HT1080 (cell line): ENCODE measurements at places on chromosomes 6 and 20. TPM values are rescaled to one million over a fixed set of nuclear protein-coding genes. Genes with fewer than 3 reads are reported as not detected.
A peak's percentile ranks its signal among the peaks of the same experiment; 100 is the strongest.

DNA sequence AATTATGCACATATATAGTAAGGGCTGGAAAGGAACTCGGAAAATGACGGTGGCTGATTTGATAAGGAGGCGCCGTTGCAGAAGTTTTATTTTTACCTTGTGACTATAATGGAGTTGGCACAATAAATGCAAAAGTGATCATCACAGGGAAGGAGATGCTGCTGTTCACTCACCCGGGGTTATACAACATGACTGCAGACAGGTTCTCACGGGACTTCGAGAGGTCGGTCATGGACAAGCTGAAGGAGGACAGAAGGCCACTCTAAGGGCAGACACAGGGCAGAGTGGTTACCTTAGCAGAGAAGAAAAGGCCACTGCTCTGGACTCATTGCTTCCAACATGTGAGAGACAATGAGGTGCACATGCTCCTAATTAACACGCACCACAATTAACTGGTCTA lies 168.6 kb downstream of the KIF16B start:
- DNase-seq: no peak

- DNase-seq: no peak
Measured at GRCh38 chr6:56827908-56828649, 126.8 kb upstream of the BEND6 start.

- DNase-seq: peak; percentile 8
Measured at GRCh38 chr20:60718743-60719480, 533.1 kb upstream of the CDH4 start.

DNA sequence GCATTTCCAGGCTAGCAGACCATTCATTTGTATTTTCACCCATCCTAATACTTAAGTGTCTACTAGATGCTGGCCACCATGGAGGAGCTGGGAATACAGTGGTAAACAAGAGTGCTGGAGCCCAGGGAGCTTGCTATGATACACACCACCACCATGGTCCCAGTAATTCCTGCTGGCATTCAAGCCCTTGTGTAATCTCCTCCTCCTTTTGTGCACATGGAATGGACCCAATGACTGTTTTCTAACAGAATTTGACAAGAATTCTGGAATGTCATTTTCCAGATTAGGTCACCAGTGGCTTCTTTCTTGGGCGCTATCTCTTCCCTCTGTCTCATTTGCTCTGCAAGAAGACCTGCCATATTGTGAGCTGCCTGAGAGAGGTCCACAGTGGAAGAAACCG lies 552.0 kb downstream of the C6orf118 start:
- no peak for DNase-seq

- DNase-seq: no peak
Measured at GRCh38 chr6:80728101-80728750, 621.8 kb downstream of the BCKDHB start.

DNA sequence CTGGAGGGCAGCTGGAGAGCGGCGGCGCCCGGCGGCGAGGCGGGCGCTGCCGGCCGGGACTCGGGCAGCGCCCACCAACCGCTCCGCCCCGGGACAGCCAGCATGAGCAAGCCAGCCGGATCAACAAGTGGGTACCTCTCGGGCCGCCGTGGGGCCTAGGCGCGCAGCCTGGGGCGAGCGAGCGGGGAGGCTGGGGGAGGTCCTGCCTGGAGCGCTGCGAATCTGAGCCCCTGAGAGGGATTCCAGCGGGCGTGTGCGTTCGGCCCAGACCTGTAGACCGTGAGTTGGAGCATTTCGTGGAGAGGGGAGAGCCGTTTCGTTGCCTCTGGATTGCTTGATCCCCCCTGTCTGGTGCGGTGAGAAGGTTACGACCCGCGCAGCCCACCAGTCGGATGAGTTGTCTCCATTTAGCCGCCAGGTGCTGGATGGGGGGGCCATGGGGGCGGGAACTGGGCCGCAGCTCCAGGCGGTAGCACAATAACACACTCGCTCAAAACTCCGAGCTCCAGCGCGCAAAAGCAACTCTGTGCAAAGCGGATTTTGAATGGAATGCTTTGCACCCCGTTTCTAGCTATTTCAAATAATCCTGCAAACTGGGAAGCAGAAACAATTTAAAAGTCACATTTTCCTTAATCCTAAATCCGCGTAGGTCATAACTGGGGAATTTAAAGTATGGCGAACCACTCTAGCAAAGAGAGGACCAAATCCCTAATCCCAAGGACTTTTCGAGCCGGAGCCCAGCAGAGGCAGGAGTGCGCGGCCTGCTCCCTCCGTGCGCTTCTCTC lies 1.0 kb downstream of the NR2E1 start:
- no peak for DNase-seq

GRCh38 chr6:44935693-44936300 lies 392.3 kb upstream of the RUNX2 start:
- DNase-seq: no peak

- DNase-seq: no peak
Measured at GRCh38 chr20:9375221-9375681, 139.1 kb upstream of the LAMP5 start.

DNA sequence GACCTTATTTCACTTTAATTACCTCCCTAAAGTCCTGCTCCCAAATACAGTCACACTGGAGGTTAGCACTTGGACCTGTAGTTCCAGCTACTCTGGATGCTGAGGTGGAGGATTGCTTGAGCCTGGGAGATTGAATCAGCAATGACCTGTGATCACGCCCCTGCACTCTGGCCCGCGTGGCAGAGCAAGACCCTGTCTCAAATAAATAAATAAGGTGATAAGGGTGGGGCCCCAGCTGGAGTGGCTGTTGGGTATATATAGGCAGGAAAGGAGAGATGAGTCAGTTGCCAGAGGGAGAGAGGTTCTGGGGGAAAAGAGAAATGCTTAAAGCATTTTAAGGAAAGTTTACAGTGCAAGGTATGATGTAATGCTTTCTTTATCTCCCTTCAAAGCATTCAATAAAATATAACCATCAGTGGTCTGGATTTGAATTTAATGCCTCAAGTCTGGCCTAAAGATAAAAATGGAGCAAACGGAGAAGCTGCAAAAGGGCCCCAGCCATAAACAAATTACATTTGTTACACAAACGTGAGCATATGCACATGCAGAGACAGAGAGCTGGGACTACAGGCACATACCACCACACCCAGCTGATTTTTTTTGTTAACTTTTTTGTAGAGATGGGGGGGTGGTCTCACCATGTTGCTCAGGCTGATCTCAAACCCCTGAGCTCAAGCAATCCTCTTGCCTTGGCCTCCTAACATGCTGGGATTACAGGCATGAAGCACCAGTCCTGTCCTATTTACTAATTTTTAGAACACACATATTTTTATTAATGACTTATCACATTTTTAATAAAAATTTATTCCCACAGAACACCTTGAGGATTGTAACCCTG lies 6.1 kb upstream of the PM20D2 start:
- peak; percentile 46 for DNase-seq

DNA sequence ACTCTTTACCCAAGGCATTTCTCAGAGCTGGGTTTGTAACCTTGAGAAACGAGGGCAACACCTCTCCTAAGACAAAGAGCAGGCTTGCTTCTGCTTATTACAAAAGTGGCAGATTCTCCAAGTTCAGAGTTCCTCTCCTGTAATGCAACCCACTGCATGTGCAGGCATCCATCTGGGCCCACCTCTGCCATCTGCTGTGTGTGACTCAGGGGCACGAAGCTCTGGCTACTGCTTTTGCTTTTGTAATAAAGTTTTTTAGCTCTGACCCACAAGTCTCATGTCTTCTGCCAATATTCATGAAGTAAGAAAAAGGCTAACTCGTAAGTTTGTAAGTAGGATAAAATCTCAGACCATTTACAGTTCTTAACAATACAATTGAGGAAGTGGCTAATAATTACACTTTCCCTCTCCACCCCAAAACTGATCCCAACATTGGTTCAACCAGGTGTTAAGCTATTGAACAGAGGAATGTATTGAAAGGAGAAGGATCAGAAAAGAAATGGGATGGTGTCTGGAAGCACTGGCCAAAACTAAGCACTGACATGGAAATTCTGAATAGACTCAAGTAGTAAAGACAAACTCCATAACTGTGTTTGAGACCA lies 51.7 kb upstream of the SMLR1 start:
- DNase-seq: peak; percentile 6

DNA sequence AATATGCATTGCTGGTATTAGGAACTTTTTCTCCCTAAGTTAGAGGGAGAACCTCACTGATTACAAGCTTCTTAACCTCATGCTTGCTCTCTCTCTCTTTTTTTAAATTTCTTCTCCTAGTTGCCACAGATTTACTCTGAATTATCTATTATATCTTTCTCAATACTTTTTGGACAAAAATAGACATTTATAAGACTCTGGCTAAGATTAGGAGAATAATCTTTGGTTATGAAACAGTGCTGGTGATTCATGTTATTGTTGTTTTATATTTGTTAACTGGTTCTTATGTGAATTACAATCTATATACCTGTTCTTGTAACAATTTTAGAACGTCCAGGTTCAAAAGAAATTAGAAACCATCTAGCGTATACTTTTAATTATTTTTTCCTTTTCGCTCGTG lies 187.8 kb downstream of the OGFRL1 start:
- no peak for DNase-seq

DNA sequence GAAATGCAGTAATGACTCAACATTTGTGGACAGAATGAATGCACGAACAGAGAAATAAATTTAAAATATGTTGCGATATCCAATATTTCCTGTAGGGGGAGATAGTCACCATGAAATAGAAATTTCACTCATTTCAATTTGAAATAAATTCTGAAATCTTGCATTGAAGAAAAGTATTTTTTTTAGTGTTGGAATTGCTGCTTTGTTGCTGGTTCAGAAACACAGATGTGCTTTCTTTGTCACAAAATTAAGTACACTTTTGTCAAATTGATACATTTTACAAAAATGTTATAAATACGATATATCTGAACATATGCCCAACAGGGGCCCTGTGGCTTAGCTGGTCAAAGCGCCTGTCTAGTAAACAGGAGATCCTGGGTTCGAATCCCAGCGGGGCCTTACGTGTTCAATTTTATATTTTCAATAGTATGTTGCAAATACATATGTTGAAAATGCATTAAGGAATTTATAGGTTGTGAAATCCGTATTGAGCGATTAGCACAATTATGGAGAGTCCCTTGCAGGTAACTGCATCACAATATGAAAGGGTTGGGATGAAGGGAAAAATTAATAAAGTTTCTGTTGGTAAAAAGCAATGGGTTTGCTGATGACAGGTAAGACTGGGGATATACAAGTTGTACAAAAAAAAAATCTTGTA lies 85.4 kb upstream of the PRSS16 start:
- DNase-seq: peak; percentile 79

DNA sequence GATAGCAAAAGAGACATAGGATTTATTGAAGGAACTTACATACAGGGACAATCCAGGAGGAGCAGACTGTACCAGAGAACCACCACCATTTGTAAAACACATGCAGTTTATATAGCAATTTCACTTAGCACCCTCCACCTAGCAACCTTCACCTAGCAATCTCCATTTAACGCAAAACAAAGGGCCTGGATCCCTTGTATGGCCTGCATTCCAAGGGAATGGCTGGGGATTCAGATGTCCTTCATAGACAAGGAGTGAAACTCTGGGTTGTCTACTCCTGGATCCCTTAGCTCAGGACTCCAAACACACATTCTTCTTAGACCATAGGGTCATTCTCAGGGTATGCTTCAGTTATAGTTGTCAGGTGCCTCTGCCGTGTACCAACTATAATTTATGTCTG lies 1324.9 kb downstream of the HACE1 start:
- DNase-seq: no peak

GRCh38 chr6:422433-423054 lies 31.0 kb downstream of the IRF4 start:
- peak; percentile 93 for DNase-seq

- no peak for DNase-seq
Measured at GRCh38 chr6:37305841-37306425, 47.9 kb upstream of the RNF8 start.

GRCh38 chr20:57467742-57468141 lies 57.2 kb downstream of the CTCFL start:
- no peak for DNase-seq

The RUNX2 gene
- 2.6 and 4.1 TPM in 2 replicates for total RNA-seq

The TREML2 gene
- not detected in 2 replicates for total RNA-seq

The GJA10 gene
- not detected in 2 replicates for total RNA-seq

The FUT9 gene
- total RNA-seq: 0.50 and 0.82 TPM in 2 replicates

The TINAG gene
- total RNA-seq: not detected in 2 replicates

The CLPSL1 gene
- total RNA-seq: not detected in 2 replicates

The BANF2 gene
- not detected in 2 replicates for total RNA-seq

The SLC44A4 gene
- 0.45 TPM in 1 of 2 replicates, not detected in the other for total RNA-seq

The PPIL6 gene
- 0.05 TPM in 1 of 2 replicates, not detected in the other for total RNA-seq

The MTFR2 gene
- total RNA-seq: 3.9 and 4.0 TPM in 2 replicates

The POU5F1 gene
- total RNA-seq: not detected in 2 replicates
